GM04503 (cell line): ENCODE measurements at places on chromosomes 2 and 18.

DNA sequence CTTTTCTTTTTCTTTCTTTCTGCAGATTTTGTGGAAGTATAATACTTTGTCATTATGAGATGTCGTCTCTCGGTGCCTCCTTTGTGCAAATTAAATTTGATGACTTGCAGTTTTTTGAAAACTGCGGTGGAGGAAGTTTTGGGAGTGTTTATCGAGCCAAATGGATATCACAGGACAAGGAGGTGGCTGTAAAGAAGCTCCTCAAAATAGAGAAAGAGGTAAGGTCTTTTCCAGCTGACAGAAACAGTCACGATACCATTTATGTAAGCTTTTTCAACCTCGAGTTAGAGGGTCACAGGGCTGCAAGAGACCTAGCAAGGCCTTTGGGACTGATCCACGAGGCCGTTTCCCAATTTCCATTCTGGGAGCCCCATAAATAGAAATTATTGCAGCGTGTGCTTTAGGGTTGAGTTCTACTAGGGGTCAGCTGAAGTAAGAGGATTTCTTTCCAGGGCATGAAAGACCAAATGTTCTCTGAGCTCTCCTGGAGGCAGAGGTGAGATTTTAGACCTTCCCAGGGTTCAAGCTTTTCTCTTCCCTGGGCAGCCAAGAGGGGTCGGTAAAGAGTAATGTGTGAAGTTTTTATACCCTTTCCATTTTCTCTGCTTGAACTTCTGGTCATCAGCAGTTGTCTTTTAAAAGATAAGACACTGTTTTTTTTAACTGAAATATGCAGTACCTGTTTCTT, 15.5 kb downstream of the MAP3K20 start:
- no peak for DNase-seq

GRCh38 chr2:45283764-45284620, 274.7 kb upstream of the SIX2 start:
- DNase-seq, result no peak

DNA sequence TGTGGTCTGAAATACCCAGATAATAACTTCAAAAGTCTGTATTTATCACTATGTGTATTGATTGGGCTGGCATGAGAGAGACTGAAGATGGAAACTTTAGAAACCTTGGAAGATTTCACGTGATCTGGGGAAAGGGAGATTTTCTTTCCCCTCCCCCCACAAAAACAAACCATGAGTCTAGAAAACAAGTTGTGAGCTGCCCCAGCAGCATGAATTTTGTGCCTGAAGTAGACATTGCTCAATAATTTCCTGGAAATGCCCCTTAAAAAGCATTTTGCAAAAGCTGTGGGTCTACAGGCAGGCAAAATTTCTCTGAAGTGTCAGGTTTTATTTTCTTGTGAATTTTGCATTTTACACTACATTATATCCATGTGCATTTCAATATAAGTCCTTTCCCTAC, 101.8 kb downstream of the ETAA1 start:
- no peak for DNase-seq

GRCh38 chr2:129744649-129745048, 234.8 kb upstream of the RAB6C start:
- DNase-seq, result no peak

- DNase-seq, result no peak
Measured at GRCh38 chr2:135258193-135258592, 206.1 kb downstream of the RAB3GAP1 start.

DNA sequence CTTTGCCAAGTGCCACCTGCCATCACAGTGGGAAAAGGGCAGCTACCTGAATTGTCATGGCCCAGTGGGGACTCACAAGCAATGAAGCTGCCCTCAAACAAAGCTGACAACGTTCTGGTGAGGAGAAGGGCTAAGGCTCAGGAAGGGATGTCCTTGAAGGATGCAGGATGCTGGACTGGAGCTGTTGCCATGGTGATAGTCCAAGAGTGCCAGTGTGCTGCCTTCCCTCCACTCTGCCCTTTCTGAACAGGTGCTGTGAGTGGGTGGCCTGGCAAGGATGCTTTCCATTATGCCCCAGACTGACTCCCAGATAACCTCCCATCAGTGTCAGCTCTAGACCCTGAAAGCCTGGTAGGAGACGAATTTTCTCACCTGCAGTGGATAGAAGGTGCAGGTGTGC, 137.8 kb upstream of the GYPC start:
- DNase-seq, result no peak

DNA sequence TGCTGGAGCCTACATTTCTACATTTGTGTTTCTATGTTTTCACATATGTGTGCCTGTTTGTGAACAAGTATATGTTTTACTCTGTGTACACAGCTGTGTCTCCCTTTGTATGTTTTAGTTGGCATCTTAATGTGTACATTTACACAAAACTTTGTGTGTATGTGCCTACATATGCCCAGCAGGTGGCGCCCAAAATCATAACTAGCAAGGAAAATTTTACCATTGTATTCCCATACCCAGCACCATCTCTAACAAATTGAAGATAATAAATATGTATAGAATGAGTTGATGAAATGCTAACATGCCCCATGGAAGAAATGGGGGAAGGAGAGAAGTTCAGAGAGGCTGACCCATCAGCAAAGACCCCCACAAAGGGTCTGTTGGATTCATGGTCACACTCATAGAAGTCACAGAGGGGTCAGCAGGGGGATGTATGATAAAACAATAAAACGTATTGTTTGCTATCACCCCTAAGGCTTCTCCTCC, 48.1 kb downstream of the PKDCC start:
- DNase-seq, result no peak

- no peak for DNase-seq
Measured at GRCh38 chr2:96386470-96386869, 50.9 kb downstream of the NCAPH start.

DNA sequence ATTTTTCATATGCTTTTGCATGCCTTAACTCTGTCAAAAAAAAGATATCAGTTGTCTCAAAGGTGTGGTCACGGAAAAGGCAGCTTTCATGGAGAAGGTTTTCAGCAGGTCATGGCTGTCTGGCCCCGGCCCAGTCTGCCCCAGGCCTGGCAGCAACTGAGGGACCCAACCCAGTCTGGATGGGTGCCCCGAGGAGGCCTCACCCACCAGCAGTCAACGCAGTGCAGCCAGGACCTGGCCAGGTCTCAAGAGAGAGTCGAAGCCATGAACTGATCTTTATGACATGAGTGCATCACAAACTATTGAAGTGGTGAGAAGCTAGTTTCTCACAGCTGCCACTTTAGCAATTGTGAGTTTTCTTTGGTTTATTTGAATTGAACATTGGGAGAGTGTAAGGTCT, 7.9 kb downstream of the TUBB6 start:
- no peak for DNase-seq

- DNase-seq, result no peak
Measured at GRCh38 chr2:135844301-135844895, 7.4 kb upstream of the LCT start.

GRCh38 chr2:210443527-210443926, 33.0 kb downstream of the LANCL1 start:
- DNase-seq, result no peak

DNA sequence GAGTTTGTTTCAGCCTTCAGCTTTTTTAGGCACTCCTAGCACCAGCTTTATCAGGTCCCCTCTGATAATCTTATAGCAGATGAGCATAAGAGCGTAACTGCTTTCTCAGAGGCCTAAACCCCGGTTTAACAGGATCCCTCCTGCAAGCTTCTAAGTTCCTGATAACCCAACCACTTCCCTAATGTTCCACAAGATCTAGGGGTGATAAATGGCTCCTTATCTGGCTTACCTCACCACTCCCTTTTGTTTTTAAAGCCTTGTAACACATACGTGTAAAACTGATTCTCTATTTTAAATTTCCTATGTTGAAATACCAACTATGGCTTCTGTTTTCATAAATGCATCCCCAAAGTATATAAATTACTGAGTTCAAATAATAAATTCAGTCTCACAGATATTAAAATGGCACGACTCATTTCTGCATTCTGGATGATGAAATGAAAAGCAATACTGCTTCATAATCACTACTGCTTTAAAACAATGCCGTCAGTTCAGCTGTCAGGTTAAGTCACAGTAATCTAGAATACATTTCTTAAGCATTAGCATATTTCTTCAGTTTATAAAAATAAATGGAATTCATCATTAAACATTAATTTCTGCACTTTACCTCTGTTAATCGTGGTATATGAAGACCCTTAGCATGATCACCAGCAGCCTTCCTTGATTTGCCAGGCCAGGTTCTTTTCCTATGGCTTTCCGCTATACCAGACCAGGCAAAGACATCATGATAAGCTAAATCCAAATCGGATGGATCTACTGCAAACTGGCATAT, 126.3 kb downstream of the C2orf74 start:
- no peak for DNase-seq

DNA sequence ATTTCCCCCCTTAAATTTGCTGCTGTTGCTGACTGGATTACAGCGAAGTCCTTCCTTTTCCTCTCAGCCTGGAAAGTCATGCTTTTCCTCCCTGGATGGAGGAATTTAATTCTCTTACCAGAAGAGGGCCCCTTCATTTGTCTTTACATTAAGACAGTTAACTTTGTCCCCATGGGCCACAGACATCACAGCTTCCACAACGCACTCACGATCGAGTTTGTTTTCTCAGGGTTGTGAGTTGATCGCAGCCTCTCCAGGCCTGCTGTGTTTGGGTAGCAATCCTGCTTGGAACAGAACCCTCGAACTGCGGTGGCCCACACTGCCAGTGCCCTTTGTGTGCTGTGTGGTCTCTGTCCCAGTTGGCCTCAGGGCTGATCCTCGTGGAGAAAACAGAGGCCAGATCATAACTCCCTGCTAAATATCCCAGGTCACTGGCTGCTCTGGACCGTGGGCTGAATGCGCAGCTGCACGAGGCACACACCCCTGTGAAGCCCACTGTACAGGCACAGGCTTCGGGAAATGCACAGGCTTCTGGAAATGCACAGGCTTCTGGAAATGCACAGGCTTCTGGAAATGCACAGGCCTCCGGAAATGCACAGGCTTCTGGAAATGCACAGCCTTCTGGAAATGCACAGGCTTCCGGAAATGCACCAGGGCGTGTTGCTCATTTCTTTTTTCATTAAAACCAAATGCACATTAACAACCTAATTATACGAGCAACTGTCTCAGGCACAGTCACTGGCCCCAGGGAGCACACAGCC, 2.2 kb upstream of the PDIA6 start:
- DNase-seq, result no peak

DNA sequence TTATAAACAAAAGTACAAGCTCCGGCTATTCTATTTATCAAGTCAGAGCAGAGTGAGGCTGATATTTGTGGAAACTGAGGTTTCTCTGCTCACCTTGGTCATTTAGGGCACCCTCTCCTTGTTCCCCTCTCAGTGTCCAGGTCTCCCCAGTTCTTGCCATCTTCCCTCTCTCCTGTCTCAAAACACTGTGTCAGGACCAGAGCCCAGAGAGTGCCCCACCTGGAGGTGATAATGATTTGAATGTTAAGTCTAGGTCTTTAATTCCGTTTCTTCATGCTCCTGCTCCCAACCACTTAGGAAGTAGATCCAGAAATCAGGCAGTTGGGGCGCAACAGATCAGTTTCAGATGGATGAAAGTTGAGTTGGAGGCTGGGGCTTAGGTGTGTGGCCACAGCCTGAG, 9.2 kb upstream of the ADCY3 start:
- DNase-seq, result no peak
